ENCODE measurements at places on chromosomes 7 and 10. TPM values are rescaled to one million over a fixed set of nuclear protein-coding genes. Genes with fewer than 3 reads are reported as not detected.

Gene KCNMA1
- 16.4 TPM for total RNA-seq

Gene CDK14
- 21.2 TPM for total RNA-seq

GRCh38 chr10:36888925-36889573, 236.3 kb upstream of the ANKRD30A start:
- H3K27ac ChIP-seq: no peak overlapping the region
- no peaks in the 10 kb centered on the region for H3K27me3 ChIP-seq
- H3K4me3 ChIP-seq: no peak overlapping the region
- H3K36me3 ChIP-seq: no peaks in the 10 kb centered on the region
- peak; percentile 51 for DNase-seq

GRCh38 chr7:74569501-74570075, 87.9 kb upstream of the GTF2I start:
- DNase-seq: no peak
- no peaks in the 10 kb centered on the region for H3K27me3 ChIP-seq
- no peak overlapping the region for H3K27ac ChIP-seq
- peaks cover 34% of the 10 kb centered on the region for H3K36me3 ChIP-seq

GRCh38 chr7:241513-241912, 48.5 kb upstream of the FOXL3 start:
- DNase-seq: no peak
- H3K4me1 ChIP-seq: peaks cover 7% of the 10 kb centered on the region
- no peaks in the 10 kb centered on the region for H3K27me3 ChIP-seq
- no peak overlapping the region for H3K4me3 ChIP-seq
- peaks cover 7% of the 10 kb centered on the region for H3K36me3 ChIP-seq
